ENCODE measurements at places on chromosomes 1 and 21.

DNA sequence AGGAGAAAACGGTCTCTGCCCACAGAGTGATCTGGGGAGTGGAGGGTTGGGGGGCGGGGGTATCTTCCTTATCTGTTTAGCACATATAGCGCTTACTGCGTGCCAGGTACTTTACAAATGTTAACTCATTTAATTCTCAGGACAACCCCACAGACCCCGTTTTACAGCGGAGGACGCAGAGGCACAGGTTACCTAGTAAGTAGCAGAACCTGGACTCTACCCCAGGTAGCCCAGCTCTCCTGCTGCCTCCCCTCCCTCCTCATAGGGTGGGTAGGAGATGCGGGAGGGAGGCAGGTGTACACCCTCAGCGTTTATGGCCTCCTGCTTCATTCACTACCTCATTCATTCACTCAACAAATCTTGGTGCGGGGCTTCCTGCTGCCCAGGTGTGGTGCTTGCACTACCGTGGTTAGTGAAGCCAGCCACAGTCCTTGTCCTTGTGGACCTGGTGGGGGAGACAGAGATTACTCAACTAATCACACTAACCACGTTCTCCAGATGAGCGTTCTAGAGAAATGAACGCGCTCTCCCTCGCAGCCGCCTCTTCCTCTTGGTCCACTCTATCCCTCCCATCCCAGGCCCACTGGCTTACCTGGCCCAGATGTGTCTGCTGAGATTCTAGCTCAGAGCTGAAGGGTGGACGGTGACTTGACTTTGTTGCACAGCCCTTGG, 102.0 kb downstream of the IER5 start:
- no peak for DNase-seq

- DNase-seq = no peak
Measured at GRCh38 chr1:66758241-66758755, 6.0 kb downstream of the DYNLT5 start.

DNA sequence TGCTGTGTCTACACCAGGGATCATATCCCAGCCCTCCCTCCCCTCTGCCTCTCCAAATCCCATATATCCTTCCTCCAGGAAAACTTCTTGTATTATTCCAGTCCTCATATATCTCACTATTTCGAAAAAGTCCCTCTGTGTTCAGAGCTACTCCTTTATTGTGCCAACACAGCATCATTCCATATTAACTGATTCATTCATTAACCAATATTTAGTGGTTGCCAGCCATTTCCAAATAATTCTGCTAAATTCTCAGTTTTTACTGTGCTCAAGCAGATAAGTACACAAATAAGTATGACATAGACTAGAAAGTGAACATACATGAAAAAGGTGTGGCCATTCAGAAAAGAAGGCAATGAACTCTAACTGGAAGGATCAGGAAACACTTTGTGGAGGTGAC, 241.6 kb upstream of the DUSP10 start:
- no peak for DNase-seq

GRCh38 chr1:33045814-33046213, 9.1 kb upstream of the AK2 start:
- DNase-seq = no peak

- no peak for DNase-seq
Measured at GRCh38 chr1:18938008-18938706, 18.3 kb downstream of the IFFO2 start.

DNA sequence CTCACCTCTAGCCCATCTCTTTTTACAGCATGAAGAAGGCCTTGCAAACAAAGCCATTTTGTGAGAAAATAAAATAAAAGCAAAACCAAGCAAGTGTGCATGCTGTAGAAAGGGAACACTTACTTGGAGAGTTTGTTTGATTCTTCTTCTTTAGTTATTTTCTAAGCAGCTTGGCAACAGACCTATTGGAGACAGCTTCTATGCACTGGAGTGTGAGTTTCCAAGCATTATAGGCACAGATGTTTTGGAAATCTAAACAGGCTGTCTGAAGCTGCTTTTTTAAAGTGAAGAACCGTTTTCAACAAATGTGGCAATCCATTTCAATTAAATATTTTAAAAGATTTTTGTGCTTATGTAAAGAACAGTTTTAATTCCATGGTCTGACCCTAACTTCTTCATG, 76.6 kb downstream of the NGF start:
- DNase-seq = no peak
